ENCODE measurements at places on chromosomes 12 and 14.

GRCh38 chr12:6318440-6318879 lies 8.0 kb downstream of the PLEKHG6 start:
- no peaks in the 10 kb centered on the region for H3K36me3 ChIP-seq
- H3K4me3 ChIP-seq, result no peak overlapping the region
- H3K4me1 ChIP-seq, result peaks cover 34% of the 10 kb centered on the region
- DNase-seq, result no peak
- H3K27me3 ChIP-seq, result no peaks in the 10 kb centered on the region
- no peak overlapping the region for H3K27ac ChIP-seq

DNA sequence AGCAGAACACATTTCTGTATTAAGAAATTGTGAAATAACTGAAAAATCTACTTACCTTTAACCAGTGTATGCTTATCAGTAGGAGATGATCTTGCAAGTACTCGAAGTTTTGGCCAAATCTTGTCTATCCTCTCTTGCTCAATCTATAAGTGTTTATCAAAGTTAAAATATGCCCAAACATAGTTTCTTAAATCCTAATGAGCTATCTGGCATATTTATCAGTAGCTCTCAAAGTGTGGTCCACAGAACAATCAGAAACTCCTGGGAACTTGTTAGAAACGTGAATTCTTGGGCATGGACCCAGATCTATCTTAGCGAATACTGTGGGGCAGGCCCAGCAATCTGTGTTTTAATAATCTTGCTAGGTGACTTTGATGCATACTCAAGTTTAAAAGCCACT lies 84.5 kb upstream of the POC1B start:
- no peaks in the 10 kb centered on the region for H3K4me1 ChIP-seq
- H3K27ac ChIP-seq, result no peak overlapping the region
- H3K36me3 ChIP-seq, result peaks cover 59% of the 10 kb centered on the region
- no peak overlapping the region for H3K4me3 ChIP-seq
- no peak for DNase-seq

DNA sequence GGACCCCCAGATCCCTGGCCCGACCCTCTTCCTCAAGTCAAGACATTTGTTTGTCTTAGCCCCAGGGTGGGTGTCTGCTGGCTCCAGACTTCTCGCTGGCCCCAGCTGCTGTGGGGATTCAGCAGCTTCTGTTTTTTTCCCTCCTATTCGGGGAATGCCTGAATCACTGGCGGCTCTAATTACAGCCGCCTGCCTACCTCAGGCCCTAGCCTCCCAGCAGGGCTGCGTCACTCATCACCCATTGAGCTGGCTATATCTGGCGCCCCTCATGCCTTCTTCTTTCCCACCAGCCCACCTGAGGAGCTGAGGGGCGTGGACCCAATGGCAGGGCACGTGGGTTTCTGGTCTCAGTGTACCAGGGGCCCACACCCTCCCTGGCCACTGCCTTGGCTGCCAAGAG lies 10.1 kb downstream of the KRT80 start:
- H3K4me3 ChIP-seq, result no peak overlapping the region
- H3K36me3 ChIP-seq, result no peaks in the 10 kb centered on the region
- no peaks in the 10 kb centered on the region for H3K27me3 ChIP-seq
- no peak overlapping the region for H3K27ac ChIP-seq
- no peaks in the 10 kb centered on the region for H3K4me1 ChIP-seq
- no peak for DNase-seq

DNA sequence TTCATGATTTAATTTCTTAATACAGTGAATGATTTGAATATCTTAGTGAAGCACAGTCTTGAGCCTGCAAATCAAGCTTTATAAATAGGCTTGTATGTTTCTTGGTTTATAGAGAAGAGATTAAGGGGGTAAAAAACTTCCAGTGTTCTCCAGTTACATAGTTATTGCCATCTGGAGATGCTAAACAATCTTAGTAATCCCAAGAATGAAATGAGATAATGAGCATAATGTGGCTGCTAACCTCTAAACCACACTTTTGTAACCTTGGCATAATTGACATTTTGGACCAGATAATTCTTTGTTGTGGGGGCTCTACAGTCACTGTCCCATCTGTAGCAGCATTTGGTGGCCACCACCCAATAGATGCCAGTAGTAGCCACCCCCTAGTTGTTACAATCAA lies 316.8 kb downstream of the CCDC91 start:
- H3K36me3 ChIP-seq, result no peaks in the 10 kb centered on the region
- no peak for DNase-seq
- no peak overlapping the region for H3K4me3 ChIP-seq

DNA sequence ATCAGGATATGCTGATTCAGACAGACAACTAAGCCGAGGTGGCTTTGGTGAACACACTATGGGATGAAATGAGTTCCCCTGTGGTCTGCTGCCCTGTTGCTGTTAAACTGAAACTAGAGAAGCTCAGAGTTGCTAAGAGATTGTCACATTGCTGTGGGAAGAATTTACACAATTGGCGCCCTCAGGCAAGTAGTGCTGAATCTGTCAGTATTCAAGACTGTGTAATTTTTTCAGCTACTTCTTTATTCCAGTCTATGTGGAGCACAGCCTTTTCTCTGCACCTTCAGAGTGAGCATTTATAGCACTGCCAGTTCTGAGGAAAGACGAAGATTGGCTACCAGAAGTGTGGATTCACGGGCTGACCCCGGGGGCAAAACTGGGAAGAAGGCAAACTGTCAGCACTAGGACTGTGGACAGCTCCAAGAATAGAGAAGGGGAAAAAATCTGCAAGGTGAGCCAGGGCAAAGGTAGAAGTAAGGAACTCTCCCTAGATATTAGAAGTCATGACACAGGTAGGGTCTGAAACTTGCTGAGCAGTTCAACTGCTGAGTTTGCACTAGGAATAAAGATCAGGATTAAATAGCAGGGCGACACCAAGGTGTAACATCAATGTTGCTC lies 218.8 kb upstream of the TMPO start:
- DNase-seq, result no peak
- H3K27ac ChIP-seq, result no peak overlapping the region
- no peak overlapping the region for H3K4me3 ChIP-seq
- peaks cover 4% of the 10 kb centered on the region for H3K27me3 ChIP-seq
- no peaks in the 10 kb centered on the region for H3K36me3 ChIP-seq

GRCh38 chr14:74855945-74856344 lies 20.0 kb downstream of the PROX2 start:
- peaks cover 14% of the 10 kb centered on the region for H3K4me1 ChIP-seq
- DNase-seq, result no peak
- no peak overlapping the region for H3K4me3 ChIP-seq

DNA sequence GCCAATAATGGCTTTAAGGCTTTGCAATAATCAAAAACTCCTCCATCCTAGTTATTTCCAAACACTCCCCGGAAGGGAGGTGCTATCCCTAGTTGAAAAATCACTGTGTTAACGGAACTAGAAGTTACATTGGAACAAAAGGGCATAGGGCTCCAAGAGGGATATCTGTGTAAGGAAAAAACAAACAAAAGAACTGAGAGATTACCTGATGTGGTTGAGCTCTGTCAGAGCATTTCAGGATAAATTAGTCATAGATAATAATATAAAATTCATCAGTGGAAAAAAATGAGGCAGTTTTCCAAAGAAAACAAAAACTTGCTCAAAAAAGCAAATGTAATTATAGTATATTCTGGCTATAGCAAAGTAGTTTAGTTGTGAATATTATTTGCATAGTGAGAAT lies 27.4 kb upstream of the PAPLN start:
- peaks cover 73% of the 10 kb centered on the region for H3K36me3 ChIP-seq
- DNase-seq, result no peak
- no peak overlapping the region for H3K4me3 ChIP-seq
- H3K27me3 ChIP-seq, result no peaks in the 10 kb centered on the region
- H3K4me1 ChIP-seq, result no peaks in the 10 kb centered on the region

DNA sequence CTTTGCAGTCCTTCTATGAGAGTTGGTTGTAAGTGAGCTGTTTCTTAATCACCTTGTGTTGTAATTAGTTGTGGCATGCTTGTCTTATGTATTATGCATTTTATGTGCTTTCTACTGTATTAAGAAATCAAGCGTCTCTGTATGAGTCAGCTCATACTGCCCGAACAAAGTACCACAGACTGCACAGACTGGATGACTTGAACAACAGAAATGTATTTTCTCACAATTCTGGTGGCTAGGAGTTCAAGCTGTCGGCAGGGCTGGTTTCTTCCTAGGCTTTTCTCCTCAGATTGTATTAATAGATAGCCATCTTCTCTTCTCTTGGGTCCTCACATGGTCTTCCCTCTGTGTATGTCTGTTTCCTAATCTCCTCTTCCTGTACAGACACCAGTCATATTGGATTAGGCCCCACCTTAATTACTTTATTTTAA lies 77.7 kb downstream of the FLRT2 start:
- no peak overlapping the region for H3K4me3 ChIP-seq
- H3K27me3 ChIP-seq, result no peaks in the 10 kb centered on the region
- H3K36me3 ChIP-seq, result no peaks in the 10 kb centered on the region
- no peak for DNase-seq
- no peak overlapping the region for H3K27ac ChIP-seq

DNA sequence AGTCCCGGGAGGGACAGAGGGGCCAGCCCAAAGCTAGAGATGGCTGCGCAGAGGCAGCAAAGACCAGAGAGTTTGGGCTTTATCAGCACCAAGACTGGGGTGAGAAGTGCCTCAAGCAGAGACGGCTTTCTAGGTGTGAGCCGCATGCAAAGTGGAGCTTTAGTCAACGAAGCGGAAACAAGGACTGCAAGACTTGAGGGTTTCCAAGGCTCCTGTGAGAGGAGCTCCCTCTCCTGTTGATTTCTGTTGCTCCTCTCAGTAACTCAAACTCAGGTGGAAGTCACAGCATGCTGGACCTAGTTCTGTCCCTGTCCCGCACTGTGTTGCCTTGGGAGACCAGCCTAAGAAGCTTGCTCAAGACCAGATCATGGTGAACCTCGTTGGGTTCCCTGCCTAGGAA lies 327.8 kb downstream of the MED13L start:
- no peaks in the 10 kb centered on the region for H3K27me3 ChIP-seq
- DNase-seq, result no peak
- peaks cover 3% of the 10 kb centered on the region for H3K36me3 ChIP-seq
- no peak overlapping the region for H3K4me3 ChIP-seq

DNA sequence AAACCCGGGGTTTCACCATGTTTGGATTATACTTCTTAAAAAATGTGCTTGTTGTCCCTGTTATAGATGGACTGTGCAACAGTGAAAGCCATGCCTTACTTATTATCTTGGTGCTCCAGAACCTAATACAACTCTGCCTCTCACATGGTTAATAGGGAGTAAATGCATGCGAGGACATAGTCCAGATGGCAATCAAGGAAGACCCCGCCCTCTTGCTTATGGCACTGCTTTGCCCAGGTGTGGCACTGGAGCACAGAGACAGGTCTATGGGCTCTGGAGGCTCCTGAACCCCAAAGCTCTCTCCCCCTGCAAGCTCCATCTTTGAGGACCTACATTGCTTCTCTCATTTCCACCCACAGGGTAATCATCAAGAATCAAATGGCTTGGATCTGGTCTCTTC lies 162.1 kb upstream of the NTF3 start:
- no peaks in the 10 kb centered on the region for H3K36me3 ChIP-seq
- H3K4me3 ChIP-seq, result no peak overlapping the region
- no peak overlapping the region for H3K27ac ChIP-seq
- no peaks in the 10 kb centered on the region for H3K4me1 ChIP-seq
- DNase-seq, result no peak

DNA sequence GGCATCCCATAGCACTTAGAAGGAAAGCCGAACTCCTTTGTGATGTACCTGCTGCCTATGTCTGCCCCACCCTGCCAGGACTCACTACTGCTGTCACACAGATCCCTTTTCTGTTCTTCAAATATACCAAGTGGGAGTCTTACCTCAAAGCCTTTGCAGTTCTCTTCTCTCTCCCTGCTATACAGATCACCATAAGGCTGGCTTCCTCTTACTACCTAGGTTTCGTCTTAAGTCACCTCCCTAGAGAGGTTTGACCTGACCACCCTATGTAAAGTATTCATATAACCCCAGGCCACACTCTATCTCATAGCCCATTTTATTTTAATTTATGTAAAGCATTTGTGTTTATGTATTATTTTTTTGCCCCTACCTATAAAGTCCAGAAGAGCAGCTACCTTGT lies 117.6 kb downstream of the CRADD start:
- H3K36me3 ChIP-seq, result no peaks in the 10 kb centered on the region
- no peak overlapping the region for H3K27ac ChIP-seq
- H3K4me3 ChIP-seq, result no peak overlapping the region
- DNase-seq, result no peak

- H3K4me3 ChIP-seq, result no peak overlapping the region
- no peaks in the 10 kb centered on the region for H3K4me1 ChIP-seq
- no peak for DNase-seq
- H3K27ac ChIP-seq, result no peak overlapping the region
- no peaks in the 10 kb centered on the region for H3K36me3 ChIP-seq
- no peaks in the 10 kb centered on the region for H3K27me3 ChIP-seq
These were observed 73.2 kb downstream of the IPO8 start for GRCh38 chr12:30622509-30622908.

DNA sequence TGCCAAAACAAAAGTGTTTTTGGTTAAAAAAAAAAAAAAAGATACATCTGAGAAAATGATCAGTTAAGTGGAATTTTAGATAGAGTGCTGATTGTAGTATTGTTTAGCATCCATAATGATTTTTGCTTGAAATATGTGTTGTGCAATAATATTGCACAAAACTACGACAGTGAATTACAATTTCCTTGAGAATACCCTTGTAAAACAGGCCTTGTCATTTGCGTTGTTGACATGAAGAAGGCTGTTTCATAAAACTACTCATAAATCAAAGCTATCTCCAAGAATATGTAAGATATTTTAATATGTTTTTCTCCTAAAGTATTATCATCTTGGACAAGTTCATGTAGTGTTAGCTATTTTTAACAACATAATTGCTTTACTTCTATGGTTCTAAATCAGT lies 1077.0 kb downstream of the LRFN5 start:
- H3K27me3 ChIP-seq, result no peaks in the 10 kb centered on the region
- H3K4me3 ChIP-seq, result no peak overlapping the region
- no peaks in the 10 kb centered on the region for H3K4me1 ChIP-seq
- H3K36me3 ChIP-seq, result no peaks in the 10 kb centered on the region
- DNase-seq, result no peak

GRCh38 chr12:53300187-53300586 lies 692 bp downstream of the MYG1 start:
- peak overlapping the region; percentile 44 for H3K27ac ChIP-seq
- peak overlapping the region; percentile 90 for H3K4me3 ChIP-seq
- H3K4me1 ChIP-seq, result peaks cover 58% of the 10 kb centered on the region

DNA sequence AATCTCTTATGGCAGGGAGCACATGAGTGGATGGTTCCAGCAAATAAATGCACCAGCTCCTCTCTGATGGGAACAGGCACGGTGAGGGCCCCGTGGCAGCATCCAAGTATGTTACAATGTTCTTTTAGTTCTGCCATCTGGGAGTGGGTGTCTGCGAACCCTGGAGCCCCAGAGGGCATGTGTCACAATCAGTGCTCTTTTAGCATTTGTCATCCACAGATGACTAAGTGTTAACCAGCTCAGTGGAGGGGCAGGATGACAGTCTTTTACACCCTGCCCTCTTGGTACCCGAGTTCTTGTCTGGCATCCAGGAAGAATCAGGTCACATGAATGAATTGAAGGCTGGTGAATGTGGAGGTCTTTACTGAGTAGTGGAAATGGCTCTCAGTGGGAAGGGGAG lies 560.4 kb upstream of the FLRT2 start:
- H3K27ac ChIP-seq, result no peak overlapping the region
- no peaks in the 10 kb centered on the region for H3K4me1 ChIP-seq
- DNase-seq, result no peak
- H3K4me3 ChIP-seq, result no peak overlapping the region
- H3K36me3 ChIP-seq, result no peaks in the 10 kb centered on the region

- peak overlapping the region; percentile 29 for H3K4me3 ChIP-seq
- peaks cover 50% of the 10 kb centered on the region for H3K27me3 ChIP-seq
- peak; percentile 69 for DNase-seq
- peaks cover 26% of the 10 kb centered on the region for H3K4me1 ChIP-seq
These were observed 890 bp upstream of the KIF26A start for GRCh38 chr14:104137297-104138097.

GRCh38 chr12:87274594-87275245 lies 754.5 kb downstream of the C12orf50 start:
- no peaks in the 10 kb centered on the region for H3K27me3 ChIP-seq
- H3K27ac ChIP-seq, result no peak overlapping the region
- no peak for DNase-seq
- no peaks in the 10 kb centered on the region for H3K4me1 ChIP-seq

Data from CD4-positive, alpha-beta T cell (primary cell).